ENCODE measurements at places on chromosomes 2 and 18. TPM values are rescaled to one million over a fixed set of nuclear protein-coding genes. Genes with fewer than 3 reads are reported as not detected.

The BOLL gene
- not detected for polyA plus RNA-seq

The FOXI3 gene
- polyA plus RNA-seq, result not detected

The SLC4A3 gene
- 0.52 TPM for polyA plus RNA-seq

The CHMP1B gene
- polyA plus RNA-seq, result 53.5 TPM

The NR4A2 gene
- polyA plus RNA-seq, result 21.7 TPM

- peaks cover 10% of the 10 kb centered on the region for H3K36me3 ChIP-seq
- no peak overlapping the region for H3K4me3 ChIP-seq
- peaks cover 17% of the 10 kb centered on the region for H3K4me1 ChIP-seq
- peak; percentile 49 for DNase-seq
These were observed 48.4 kb downstream of the GTF3C3 start for GRCh38 chr2:196750977-196751631.

DNA sequence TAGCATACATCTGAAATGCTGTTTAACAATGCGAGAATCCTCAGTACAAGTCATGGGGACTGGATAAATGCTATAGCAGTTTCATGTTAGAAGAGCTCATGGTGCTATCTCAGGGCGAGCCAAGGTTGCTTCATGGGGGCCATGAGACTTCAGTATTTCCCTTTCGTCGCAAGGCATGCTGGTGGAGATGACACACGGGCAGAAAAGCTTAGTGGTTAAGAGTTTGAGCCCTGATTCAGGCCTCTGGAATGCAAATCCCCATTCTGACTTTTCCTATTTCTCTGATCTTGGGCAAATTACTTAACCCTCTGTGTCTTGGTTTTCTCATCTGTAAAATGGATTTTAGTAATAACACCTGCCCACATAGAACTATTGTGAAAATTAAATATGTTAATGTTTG lies 57.4 kb upstream of the EPHA4 start:
- H3K27ac ChIP-seq, result no peak overlapping the region
- no peaks in the 10 kb centered on the region for H3K4me1 ChIP-seq
- peaks cover 2% of the 10 kb centered on the region for H3K27me3 ChIP-seq
- DNase-seq, result no peak

DNA sequence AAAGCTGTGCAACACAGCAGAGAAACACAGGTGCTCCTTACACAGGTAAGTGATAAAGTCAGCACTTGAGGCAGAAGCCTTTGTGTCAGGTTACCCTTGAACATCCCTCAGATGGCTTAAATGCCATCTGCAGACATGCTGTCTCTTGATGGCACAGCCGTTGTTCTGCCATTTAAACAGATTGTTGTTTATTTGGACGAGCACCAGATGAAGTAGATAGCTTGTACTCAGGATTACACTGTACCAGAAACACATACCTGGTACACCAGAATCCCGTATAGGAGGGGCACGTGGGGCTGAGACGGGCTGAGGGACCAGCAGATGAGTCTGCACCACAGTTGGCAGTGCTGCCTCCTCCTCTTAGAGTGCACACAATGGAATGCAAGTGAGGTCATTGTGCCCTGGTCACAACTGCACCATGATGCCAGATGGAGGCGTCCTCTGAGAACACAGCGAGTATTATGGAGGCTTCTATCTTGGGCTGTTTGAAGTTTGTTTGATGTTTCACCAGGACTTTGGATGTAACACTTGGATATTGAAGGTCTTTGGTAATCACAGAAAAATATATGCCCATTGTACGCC lies 143.0 kb downstream of the TANC1 start:
- no peaks in the 10 kb centered on the region for H3K36me3 ChIP-seq
- H3K27ac ChIP-seq, result no peak overlapping the region
- H3K4me3 ChIP-seq, result no peak overlapping the region
- peaks cover 2% of the 10 kb centered on the region for H3K27me3 ChIP-seq

DNA sequence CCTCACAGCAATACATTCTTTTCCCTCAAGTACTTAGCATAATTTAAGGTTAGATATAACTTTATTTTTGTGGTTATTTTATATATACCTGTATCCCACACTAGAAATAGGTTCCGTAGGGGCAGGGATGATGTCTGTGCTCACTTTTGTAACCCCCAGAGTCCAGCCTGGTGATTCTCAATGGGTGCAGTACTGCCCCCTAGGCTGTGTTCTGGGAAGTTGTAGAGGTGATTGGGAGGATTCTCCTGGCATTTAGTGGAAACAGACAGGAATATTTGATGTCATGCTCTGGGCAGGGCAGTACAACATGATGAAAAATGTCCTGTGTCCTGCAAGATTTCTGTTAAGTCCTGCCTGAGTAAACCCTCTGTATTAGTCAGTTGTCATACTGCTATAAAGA lies 333.3 kb downstream of the PLCL1 start:
- DNase-seq, result no peak
- H3K27me3 ChIP-seq, result peaks cover 2% of the 10 kb centered on the region
- H3K4me3 ChIP-seq, result no peak overlapping the region
- H3K36me3 ChIP-seq, result no peaks in the 10 kb centered on the region
- no peak overlapping the region for H3K27ac ChIP-seq

DNA sequence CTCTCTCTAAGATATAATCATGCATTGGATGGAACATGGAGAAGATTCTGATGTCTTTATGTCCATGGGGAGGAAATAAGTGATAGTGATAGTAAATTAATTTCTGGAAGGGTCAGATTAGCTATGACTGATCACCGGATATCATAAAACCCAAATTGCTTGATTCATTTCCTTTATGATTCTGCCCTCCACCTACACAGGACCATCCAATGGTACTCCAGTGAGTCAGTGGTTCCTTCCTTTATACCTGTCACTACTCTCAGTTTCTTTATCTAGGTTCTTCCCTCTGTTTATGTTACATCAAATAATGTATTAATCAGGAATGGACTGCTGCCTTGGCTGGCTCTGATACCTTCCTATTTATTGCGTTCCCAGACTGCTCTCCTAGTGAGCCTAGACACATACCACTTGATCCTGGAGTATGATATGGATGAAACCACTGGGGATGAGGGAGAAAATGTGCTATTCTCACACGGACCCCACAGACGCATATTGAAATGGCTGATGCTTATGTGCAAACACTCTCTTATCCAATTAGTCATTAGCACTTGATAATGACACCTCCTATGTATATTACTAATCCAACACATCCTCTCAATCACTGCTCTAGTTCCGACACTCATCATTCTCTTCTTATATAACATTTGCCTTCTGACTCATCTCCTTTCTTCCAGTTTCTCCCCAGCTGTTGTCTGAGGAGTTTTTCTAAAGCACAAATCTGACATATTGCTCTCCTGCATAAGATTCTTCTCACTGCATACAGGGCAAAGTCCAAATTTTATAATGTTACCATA lies 315.6 kb downstream of the INSIG2 start:
- H3K36me3 ChIP-seq, result no peaks in the 10 kb centered on the region
- no peak overlapping the region for H3K27ac ChIP-seq
- H3K27me3 ChIP-seq, result peaks cover 3% of the 10 kb centered on the region
- DNase-seq, result no peak

DNA sequence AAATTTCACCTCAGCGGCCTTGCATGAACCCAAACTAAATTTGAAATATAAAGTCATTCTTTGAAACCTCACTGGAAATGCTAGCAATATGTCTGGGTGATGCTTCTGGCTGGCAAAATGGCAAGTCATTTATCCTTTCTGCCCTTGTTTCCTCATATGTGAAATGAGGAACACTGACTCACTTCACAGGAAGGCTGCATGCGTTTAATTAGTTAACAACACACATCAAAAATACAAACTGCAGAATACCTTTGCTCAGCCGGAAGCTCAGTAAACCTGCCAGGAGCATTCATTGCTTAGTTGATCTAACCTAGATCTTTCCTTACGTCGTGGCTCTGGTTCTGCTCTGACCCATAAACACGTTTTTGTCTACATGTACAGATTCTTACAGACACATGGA lies 214.2 kb upstream of the ACVR2A start:
- H3K36me3 ChIP-seq, result peaks cover 3% of the 10 kb centered on the region
- H3K27me3 ChIP-seq, result no peaks in the 10 kb centered on the region
- no peak overlapping the region for H3K4me3 ChIP-seq

GRCh38 chr2:102550151-102550550 lies 69.2 kb upstream of the SLC9A2 start:
- no peaks in the 10 kb centered on the region for H3K4me1 ChIP-seq
- no peak overlapping the region for H3K4me3 ChIP-seq
- H3K27me3 ChIP-seq, result no peaks in the 10 kb centered on the region
- peaks cover 18% of the 10 kb centered on the region for H3K36me3 ChIP-seq
